ENCODE measurements at places on chromosomes 3 and 15. TPM values are rescaled to one million over a fixed set of nuclear protein-coding genes. Genes with fewer than 3 reads are reported as not detected.

Gene PPP1R14D
- 0.53 TPM for total RNA-seq

DNA sequence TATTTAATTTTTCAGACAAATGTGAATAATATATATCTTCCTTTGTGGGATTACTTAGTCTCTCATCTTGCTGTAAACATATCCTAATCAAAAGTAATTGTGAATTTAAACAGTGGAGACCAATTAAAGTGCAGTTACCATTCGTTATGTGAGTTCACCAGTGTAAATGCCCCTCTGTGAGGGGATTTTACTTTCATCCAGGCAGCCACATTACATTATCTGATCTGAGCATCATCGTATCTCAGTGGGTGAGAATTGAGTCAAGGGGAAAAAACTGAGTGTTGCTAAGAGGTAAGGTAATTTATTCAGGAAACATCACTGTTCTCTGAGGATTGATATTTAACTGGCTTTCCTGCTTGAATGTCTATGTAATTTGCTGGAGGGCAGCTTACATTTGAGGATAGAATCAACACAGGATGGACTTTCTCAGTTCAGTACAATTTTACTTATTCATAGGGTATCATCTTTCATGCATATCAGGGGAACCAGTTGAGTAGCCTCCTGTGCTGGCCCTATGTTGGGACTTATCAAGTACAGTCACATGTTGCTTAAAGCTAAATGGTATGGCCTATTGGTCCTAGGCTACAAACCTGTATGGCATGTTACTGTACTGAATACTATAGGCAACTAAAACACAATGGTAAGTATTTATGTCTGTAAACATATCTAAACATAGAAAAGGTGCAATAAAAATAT is 219.7 kb downstream of the CD47 start:
- H3K4me1 ChIP-seq: no peaks in the 10 kb centered on the region
- no peak overlapping the region for H3K27ac ChIP-seq
- DNase-seq: no peak

DNA sequence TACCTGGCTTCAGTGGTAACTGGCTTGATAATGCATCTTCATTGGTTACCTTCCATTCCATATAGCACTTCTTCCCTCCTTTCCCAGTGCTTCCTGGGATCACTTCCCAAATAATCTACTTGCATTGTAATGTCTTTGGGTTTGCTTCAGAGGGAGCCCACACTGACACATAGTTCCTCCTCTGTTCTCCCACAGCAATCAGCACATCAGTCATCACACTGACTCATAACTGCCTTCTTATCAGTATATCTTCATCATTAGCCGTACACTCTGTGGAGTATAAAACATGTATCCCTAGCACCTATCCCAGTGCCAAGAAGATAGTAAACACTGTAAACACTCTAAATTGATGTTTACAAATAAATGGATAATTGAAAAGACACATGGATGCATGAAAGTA is 91.4 kb upstream of the SCN10A start:
- no peaks in the 10 kb centered on the region for H3K27me3 ChIP-seq
- H3K4me3 ChIP-seq: no peak overlapping the region
- H3K4me1 ChIP-seq: no peaks in the 10 kb centered on the region
- DNase-seq: no peak

DNA sequence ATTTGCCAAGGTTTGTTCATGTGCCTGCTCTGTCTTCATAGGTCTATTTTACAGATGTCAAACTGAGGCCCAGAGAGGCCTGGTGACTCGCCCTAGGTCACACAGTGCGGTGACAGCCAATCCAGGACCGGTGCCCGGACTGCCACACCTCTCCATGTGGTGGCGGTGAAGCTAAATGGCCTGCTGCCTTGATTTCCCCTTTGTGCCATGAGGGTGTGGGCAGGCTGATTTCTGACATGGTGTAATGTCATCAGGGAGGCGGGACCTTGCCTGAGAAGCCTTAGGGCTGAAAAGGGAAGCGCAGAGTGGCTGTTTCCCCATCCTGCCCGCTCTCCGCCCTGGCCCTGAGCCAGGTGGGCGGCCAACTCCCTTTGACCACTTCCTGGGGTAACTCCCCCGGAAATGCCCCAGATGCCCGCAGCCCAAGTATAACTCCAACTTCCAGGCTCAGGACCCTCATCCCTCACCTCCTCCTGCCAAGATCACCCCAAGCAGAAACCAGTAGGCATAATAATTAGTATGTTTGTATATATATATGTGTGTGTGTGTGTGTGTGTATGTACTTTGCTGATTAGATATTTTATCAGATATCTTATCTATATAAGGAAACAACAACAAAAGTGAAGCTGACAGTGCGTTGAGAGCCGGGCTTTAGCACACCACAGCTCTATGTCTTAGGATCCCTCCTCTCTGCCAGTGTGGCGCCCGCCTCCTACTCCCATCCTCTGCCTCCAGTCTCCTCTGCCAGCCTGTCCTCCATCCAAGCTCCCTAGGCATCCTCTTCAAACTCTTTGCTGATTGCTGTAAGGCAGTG is 63.9 kb downstream of the IQSEC1 start:
- no peaks in the 10 kb centered on the region for H3K36me3 ChIP-seq
- H3K27ac ChIP-seq: no peak overlapping the region
- H3K4me1 ChIP-seq: peaks cover 8% of the 10 kb centered on the region
- H3K27me3 ChIP-seq: no peaks in the 10 kb centered on the region
- no peak overlapping the region for H3K4me3 ChIP-seq

DNA sequence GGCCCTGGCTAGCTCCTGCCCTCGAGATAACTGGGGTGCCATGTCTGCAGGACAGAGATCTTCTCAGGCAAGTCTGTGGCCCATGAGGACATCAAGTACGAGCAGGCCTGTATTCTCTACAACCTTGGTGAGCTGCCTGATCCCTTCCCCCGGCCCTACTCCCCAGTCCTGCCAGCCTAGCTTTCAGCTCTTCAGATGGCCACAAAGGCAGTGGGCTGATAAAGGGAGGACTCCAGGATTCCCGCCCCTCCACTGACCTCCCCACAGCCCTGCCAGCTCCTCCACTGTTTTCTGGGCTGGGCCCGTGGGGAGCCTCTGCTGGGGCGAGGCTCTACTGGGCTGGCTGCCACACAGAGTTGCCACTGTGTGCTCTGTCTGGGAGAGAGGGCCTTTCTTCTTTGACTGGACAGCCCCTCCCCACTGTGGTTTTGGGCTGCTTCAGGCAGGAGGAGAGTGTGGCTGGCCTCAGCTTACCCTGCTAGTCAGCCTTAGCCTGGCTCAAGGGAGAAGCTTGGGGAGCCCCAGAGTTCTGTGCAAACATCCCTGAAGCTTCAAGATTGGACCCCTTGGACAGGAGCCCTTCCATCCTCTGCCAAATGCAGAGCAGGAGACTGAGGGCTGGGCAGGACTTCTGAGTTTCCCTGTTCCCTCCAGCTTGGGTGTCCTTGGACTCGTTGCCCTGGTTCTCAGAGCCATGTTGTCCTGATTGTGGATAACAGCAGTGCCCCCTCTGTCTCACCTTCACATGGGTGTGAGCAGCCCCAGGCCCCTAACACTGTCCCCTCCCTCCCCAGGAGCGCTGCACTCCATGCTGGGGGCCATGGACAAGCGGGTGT is 24.4 kb downstream of the PTPN23 start:
- H3K36me3 ChIP-seq: peaks cover 36% of the 10 kb centered on the region
- peaks cover 11% of the 10 kb centered on the region for H3K4me1 ChIP-seq
- H3K27me3 ChIP-seq: no peaks in the 10 kb centered on the region

DNA sequence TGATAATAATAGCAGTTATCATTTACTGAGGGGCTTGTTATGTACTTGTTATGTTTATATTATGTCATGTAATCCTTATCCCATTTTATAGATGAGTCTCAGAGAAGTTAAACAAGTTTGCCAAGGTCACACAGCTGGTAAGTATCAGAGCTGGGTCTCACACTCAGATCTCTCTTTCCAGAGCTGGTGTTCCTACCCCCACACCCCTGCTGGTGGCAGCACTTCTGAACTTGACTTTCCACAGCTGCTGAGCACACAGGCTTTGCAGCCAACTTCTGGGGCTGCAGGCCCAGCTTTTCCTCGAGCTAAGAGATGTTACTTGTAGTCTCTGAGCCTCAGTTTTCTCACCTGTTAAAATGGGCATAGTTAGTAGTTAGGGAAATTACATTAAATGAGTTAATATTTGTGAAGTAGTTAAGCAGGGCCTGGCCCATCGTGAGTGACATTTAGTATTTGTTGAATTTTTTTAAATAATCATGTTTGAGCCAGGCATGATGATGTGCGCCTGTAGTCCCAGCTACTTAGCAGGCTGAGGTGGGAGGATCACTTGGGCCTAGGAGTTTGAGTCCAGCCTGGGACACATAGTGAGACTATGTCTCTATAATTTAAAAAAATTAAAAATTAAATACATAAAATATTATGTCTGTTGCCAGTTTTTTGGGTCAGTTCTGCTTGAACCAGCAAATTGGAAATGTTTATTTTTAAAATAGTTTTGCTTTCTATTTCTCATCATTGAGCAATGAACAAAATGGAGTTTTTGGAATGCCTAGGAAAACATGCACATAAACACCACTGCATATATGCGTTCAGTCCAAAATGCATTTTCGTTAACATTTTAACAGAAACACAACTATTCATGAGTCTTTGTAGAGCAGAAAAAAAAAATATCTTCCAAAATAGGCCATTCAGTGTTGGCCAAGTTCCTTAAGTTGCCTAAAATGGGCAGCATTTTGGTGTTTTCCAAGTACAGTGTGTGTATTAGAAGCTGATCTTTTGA is 87.3 kb downstream of the SMAD6 start:
- H3K4me1 ChIP-seq: peaks cover 9% of the 10 kb centered on the region
- peak; percentile 30 for DNase-seq
- H3K36me3 ChIP-seq: no peaks in the 10 kb centered on the region

GRCh38 chr3:126287536-126288241 is 69.5 kb downstream of the KLF15 start:
- peaks cover 32% of the 10 kb centered on the region for H3K27me3 ChIP-seq
- H3K4me1 ChIP-seq: peaks cover 11% of the 10 kb centered on the region
- H3K4me3 ChIP-seq: no peak overlapping the region

DNA sequence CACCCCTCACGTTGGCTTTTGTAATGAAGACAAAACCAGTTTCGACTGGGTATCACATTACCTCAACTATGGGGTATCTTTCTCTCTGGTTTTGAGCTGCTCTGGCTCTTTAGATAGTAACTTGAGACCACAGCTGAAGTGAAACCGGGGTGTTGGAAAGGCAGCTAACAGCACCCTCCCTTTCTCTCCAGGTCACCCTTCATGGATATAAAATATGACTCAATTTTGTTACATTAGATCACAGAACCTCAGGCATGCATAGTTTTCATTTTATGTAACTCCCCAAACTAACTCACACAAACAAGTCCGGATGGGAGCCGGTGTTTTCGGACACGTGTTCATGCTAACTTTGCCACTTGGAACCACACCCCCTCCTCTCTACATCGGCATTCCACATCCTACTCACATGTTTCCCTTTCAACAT is 90.7 kb downstream of the NR2F2 start:
- no peak for DNase-seq
- H3K36me3 ChIP-seq: no peaks in the 10 kb centered on the region
- no peaks in the 10 kb centered on the region for H3K4me1 ChIP-seq
- H3K4me3 ChIP-seq: no peak overlapping the region

Gene STT3B
- 205 TPM for total RNA-seq

Gene ADCY5
- not detected for total RNA-seq

GRCh38 chr15:53936137-53936536 is 42.1 kb upstream of the UNC13C start:
- H3K36me3 ChIP-seq: no peaks in the 10 kb centered on the region
- no peak overlapping the region for H3K4me3 ChIP-seq
- H3K4me1 ChIP-seq: peaks cover 12% of the 10 kb centered on the region
- H3K27me3 ChIP-seq: no peaks in the 10 kb centered on the region

DNA sequence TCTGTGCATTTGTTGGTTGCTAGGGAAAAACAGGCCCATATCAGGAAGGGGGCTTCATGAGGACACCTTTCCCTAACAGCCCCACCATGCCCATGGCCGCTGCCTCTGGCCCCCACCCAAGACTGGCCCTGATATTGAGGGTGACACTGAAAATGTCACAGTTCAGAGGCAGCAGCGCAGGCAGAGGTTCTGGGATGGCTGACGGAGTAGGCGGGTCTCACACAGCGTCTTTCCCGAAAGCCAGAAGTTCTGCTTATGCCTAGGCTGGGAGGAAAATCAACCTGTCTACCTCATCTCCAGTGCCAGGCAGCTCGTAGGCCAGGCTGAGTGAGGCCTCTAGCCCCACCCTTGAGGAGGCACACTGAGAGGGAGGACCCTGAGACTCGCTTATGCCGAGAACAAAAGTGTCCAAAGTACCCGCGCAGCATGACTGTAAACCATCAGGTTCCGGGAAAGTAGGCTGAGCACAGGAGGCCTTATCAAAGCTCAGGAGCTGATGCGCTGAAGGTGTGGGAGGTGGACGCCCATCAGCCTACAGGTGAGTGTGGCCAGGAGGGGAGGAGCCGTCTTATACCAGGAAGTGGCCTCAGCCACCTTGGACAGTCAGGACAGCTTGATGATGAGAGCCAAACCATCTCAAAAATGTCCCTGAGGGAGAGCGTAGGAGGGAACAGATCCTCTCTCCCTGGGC is 27.5 kb downstream of the GRAMD2A start:
- peaks cover 43% of the 10 kb centered on the region for H3K27me3 ChIP-seq
- DNase-seq: no peak
- no peak overlapping the region for H3K4me3 ChIP-seq
- no peaks in the 10 kb centered on the region for H3K36me3 ChIP-seq
- peaks cover 26% of the 10 kb centered on the region for H3K4me1 ChIP-seq

GRCh38 chr15:86663304-86663703 is 583.6 kb downstream of the AGBL1 start:
- H3K27ac ChIP-seq: no peak overlapping the region
- H3K36me3 ChIP-seq: no peaks in the 10 kb centered on the region
- no peak overlapping the region for H3K4me3 ChIP-seq
- DNase-seq: no peak

Gene LRRN1
- not detected for total RNA-seq

- no peak overlapping the region for H3K4me3 ChIP-seq
- no peak for DNase-seq
- H3K36me3 ChIP-seq: peaks cover 55% of the 10 kb centered on the region
- no peak overlapping the region for H3K27ac ChIP-seq
Measured at GRCh38 chr3:16295298-16295890, 30.4 kb downstream of the OXNAD1 start.

GRCh38 chr3:62007036-62007435 is 366.3 kb downstream of the FEZF2 start:
- no peak overlapping the region for H3K27ac ChIP-seq
- H3K27me3 ChIP-seq: no peaks in the 10 kb centered on the region
- peaks cover 13% of the 10 kb centered on the region for H3K36me3 ChIP-seq
- H3K4me3 ChIP-seq: no peak overlapping the region
- no peak for DNase-seq

- H3K27ac ChIP-seq: no peak overlapping the region
- peaks cover 4% of the 10 kb centered on the region for H3K27me3 ChIP-seq
- H3K4me3 ChIP-seq: no peak overlapping the region
- no peaks in the 10 kb centered on the region for H3K36me3 ChIP-seq
Measured at GRCh38 chr15:65969865-65970816, 100.8 kb downstream of the RAB11A start.

Gene TMEM158
- not detected for total RNA-seq

GRCh38 chr3:64867224-64867623 is 179.4 kb upstream of the ADAMTS9 start:
- H3K4me1 ChIP-seq: no peaks in the 10 kb centered on the region
- H3K27me3 ChIP-seq: no peaks in the 10 kb centered on the region
- no peaks in the 10 kb centered on the region for H3K36me3 ChIP-seq
- no peak for DNase-seq
- H3K4me3 ChIP-seq: no peak overlapping the region

- no peaks in the 10 kb centered on the region for H3K4me1 ChIP-seq
- peaks cover 19% of the 10 kb centered on the region for H3K27me3 ChIP-seq
- H3K36me3 ChIP-seq: no peaks in the 10 kb centered on the region
- H3K4me3 ChIP-seq: no peak overlapping the region
Measured at GRCh38 chr3:37491343-37491742, 317.0 kb upstream of the LRRFIP2 start.

Gene MYH15
- 0.09 TPM for total RNA-seq

Gene GXYLT2
- 7.4 TPM for total RNA-seq

Gene RBPMS2
- not detected for total RNA-seq

- H3K4me1 ChIP-seq: no peaks in the 10 kb centered on the region
- no peaks in the 10 kb centered on the region for H3K27me3 ChIP-seq
- no peak overlapping the region for H3K4me3 ChIP-seq
Measured at GRCh38 chr3:56878074-56878473, 76.3 kb upstream of the ARHGEF3 start.
